ENCODE measurements at places on chromosomes 4 and X.

DNA sequence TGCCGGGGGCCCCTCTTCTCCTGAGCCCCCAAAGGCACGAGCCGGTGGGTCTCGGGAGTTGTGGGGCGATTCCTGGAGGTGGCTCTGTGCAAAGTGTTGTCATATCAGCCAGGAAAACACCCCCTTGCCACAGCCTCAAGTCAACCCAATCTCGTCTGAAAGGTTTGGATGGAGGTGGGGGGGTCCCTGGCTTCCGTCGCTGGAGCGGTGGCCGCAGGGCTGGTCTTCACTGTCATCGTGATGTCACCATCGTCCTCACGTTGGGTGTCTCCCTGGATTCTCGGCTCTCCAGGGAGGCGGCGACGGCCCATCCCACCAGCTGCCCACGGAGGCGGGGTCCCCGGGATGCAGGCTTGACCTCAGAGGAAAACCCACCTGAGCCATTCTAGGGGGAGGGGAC, 38.3 kb upstream of the PPP2R3B start:
- DNase-seq, result no peak

GRCh38 chrX:84956304-84956703, 47.4 kb upstream of the APOOL start:
- no peak for DNase-seq

- no peak for DNase-seq
Measured at GRCh38 chr4:168945291-168945690, 64.8 kb downstream of the CBR4 start.

GRCh38 chr4:56301181-56301996, 85.9 kb downstream of the AASDH start:
- peak; percentile 32 for DNase-seq

- DNase-seq, result no peak
Measured at GRCh38 chr4:180521181-180521580, 1722.0 kb upstream of the TENM3 start.

- DNase-seq, result no peak
Measured at GRCh38 chrX:133880032-133880443, 105.4 kb downstream of the GPC3 start.

GRCh38 chr4:133592106-133592505, 443.0 kb downstream of the PCDH10 start:
- no peak for DNase-seq

DNA sequence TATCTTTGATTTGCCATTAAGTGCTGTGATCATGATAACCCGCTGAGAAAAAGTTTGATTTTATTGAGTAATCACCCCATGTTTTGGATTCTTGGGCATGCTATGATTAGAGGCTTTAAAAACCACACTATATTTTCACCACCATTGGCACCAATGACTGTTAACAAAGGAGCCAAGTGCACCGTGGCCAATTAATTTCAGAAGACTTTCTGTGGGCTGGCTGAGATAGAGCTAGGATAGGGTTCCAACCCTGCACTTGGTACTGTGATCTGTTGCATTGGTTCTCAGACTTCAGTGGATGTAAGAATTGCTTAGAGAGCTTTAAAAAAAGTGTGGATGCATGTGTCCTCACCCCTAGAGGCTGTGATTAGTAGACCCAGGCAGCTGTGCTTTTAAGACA, 32.4 kb downstream of the OCRL start:
- no peak for DNase-seq

- DNase-seq, result peak; percentile 16
Measured at GRCh38 chr4:183443655-183444213, 702 bp upstream of the CDKN2AIP start.

GRCh38 chr4:161642708-161643107, 521.1 kb downstream of the FSTL5 start:
- DNase-seq, result no peak

DNA sequence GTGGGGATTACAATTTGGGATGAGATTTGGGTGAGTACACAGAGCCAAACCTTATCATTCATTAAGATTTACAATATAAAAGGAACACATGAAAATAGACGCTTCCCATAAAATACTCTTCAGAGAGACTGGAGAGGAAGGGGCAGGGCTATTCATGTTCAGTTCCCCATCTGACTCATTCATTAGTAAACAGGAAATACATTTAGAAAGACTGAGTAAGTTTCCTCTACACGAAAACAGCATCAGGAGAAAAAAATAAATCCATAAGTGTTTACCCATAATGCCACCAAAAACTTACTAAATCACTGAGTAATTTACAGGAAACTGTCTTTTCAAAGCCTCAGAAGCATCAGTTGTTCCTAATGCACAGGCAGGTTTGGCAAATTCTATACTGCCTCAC, 255.4 kb upstream of the CXorf51A start:
- DNase-seq, result no peak

DNA sequence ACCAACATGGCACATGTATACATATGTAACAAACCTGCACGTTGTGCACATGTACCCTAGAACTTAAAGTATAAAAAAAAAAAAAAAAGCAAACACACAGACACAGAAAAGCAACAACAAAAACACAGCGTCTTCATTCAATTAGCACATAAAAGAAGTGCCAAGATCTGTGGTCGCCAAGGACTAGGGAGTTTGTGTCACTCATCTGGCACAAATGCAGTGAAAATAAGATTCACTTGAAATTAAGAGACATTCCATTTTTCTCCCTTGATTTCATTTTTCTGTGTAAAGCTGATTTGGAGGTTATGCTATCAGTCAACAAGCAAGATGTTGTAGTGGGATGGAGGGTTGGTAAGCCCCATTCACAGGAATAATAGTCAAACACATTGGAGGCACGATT, 115.3 kb downstream of the FAT4 start:
- DNase-seq, result no peak

DNA sequence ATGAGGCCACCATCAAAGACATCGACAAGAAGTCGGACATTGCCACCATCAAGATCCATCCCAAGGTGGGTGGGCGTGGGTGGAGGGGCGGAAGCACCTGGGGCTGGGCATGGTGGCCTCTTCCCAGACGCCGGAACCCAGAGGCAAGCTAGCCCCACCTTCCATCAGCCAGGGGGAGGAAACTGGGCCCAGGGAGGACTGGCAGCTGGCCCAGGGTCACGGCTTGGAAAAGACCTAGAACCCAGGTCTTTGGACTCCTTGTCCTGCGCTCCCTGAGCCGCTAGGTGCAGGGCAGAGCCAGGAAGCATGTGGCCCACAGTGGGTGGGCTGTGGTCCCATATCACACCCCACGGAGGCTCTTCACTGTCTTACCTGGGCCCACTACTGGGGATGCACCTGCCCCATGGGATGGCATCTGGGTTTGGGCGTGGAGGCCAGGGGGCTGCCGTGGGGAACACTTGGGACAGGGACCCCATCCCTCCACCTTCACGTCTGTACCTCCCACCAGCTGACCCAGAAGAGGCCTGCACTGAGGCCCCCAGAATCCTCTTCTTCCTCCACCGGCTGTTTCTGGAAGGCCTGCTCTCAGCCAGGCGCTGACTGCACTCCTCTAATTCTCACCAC, 17.3 kb downstream of the HTRA3 start:
- no peak for DNase-seq

- DNase-seq, result no peak
Measured at GRCh38 chrX:116272861-116273260, 102.3 kb downstream of the AGTR2 start.

- DNase-seq, result no peak
Measured at GRCh38 chrX:119753001-119753400, 5.4 kb upstream of the SOWAHD start.

DNA sequence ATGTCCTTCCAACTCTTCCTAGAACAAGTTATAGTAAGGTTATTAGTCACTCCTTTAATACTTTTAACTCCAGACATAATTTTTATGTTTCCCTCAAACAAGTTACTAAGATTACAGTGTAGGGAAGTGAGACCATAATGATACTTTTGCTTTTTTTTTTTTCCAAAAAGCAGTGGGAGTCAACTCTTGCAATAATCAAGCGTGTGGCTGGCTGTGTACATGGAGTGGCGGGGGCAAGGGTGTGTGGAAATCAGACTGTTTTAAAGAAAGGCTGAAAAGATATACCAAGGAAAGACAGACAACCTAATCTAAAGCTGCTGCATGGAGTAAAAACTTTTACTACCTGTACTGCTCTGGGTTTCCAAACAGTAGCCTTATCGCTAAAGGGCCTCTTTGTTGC, 4.1 kb downstream of the NOA1 start:
- no peak for DNase-seq

DNA sequence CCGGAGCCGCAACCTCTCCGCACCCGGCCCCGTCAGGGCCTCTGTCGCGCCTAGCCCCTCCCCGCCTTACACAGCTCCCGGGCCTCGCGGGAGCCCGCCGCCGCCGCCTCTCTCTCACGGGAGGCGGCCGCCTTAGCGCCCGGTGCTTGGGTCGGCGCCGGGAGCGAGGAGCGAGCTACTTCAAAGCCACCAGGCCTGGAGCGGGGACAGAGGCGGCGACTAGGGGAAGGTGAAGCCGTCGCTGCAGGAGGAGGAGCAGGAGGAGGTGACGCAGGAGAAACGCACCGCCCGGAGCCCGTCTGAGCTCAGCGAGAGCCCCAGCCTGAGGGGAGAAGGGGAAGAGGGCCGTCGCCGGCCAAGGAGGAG, 250 bp downstream of the USP9X start:
- peak; percentile 27 for DNase-seq

- no peak for DNase-seq
Measured at GRCh38 chr4:31106419-31106818, 386.2 kb downstream of the PCDH7 start.

DNA sequence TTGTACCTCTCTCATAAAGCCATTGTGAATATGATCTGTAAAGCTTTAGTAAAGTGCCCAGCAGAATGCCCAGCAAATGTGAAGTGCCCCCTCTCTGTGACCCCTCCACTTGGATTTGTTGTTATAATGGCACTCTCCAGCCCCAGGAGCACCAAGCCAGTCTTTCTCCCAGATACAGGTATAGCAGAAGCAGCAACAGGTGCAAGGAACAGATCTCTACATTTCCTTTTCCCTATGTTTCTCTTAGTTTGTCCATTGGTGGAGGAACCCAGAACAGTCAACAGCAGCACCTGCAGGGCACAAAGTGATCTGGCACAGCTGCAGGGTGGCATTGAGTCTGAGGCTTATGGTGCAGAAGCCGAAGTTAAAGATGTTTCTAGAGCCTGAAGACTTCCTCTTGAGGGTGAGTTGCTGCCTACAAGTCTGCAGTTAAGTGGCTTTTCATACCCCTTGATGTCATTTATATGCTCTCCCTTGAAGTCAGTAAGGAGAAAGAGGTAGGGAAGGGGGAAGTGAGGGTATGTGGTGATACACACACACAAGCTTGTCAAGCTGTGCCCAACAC, 16.1 kb upstream of the CXCL3 start:
- DNase-seq, result no peak

DNA sequence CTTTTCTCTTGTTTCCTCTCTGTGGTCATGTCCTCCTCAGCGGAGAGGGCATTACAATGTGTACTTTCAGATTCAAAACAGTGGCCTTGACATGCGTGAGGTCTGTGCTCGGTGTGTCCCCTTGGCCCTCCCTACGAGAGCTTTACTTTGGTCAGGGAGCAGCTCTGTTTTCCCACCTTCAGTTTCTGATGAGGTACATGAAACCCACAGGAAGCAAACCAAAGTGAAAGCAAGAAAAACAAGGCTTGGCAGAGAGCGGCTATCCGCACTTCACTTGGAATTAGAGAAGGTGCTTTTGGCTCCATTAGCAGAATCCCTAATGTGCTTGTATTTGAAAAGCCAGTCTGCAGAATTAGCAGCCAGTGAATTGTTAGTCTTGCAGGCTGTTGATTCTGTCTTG, 19.5 kb upstream of the BOD1L1 start:
- DNase-seq, result no peak

DNA sequence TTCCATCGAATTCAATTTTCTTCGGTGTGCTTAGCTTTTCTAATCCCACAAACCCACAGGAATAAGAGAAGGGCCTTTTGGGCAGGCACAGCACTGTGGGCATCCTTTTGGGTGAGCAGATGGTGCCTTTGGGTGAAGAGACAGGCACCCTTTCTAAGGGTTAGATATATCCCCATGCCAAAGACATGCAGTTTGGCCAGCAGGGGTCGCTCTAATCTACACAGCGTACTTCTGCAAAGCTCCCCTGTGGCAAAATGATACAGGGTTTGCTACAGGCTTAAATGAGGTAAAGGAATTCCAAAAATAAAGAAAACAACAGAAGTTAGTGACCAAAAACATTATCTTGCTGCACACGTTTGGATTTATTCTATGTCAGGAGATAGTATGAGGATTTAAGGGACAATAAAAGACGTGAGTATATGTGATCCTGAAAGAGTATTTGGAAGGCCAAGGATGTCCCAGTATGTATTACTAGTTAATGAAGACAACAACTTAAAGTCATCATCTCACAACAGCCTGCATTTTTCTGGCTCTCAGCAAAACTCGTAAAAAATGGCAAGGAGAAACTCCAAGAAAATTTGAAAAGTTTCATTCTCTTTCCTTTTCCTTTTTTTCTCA, 49.5 kb downstream of the PHEX start:
- peak; percentile 16 for DNase-seq

DNA sequence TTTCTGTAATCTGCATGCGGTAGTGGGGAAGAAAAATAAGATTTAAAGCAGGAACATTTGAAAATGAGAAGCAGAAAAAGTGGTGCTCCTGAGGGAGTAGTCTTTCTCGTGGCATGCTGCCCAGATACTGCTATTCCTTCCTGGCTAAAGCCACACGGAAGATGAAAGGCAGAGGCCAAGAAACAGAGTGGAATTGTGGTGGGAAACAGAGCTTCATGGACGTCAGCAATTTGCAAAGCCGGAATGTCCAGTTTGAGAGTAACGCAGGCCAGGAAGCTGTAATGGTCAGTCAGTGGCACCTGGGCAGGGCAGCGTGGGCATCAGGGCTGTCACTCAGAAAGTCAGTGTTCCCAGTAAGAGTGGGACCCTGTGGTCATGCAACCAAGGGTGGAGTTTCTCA, 63.7 kb upstream of the FMR1 start:
- DNase-seq, result no peak

GRCh38 chr4:106418444-106418843, 49.9 kb upstream of the GIMD1 start:
- DNase-seq, result no peak

DNA sequence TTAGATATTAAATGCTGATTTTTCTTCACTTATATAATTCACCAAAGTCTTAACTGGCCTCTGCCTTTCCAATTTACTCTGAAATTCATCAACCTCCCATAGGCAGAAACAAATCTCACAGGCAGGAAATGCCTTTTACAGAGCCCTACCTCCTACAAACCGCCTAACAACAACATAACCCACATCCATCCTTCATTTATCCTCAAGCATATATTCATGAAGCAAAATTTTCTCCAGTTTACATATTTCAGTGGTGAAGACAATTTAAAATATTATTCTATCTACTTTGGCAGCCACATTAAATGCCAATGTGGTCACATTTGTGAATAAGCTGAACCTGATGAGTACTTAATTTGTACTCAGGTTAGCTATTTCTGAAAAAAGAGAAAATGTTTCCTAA, 30.3 kb downstream of the SEPSECS start:
- no peak for DNase-seq

- no peak for DNase-seq
Measured at GRCh38 chrX:129553619-129554288, 13.7 kb downstream of the OCRL start.

DNA sequence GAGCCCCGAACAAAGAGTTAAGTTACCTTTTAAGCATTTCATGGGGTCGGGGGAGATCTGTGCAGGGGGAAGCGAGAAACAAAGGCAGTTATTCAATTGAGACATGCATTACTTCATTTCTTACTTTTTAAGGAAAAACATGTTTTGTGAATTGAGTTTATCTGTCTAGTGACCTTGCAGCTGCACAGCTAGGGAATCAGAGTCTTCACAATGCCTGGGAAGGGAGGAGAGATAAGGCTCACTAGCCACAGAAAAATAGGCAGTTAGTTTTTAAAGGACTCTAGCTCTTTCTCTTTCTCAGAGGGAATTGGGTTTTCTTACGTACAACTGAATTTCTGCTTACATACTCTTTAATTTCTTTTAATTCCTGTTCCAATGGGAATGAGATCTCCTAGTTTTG, 26.2 kb upstream of the ZBTB33 start:
- DNase-seq, result no peak

- no peak for DNase-seq
Measured at GRCh38 chrX:11530621-11531020, 135.1 kb downstream of the ARHGAP6 start.
